Fibroblast of skin of left quadriceps (primary cell): ENCODE measurements at places on chromosomes 2 and 18.

GRCh38 chr2:165144315-165144714 lies 59.5 kb downstream of the SCN3A start:
- DNase-seq: no peak

DNA sequence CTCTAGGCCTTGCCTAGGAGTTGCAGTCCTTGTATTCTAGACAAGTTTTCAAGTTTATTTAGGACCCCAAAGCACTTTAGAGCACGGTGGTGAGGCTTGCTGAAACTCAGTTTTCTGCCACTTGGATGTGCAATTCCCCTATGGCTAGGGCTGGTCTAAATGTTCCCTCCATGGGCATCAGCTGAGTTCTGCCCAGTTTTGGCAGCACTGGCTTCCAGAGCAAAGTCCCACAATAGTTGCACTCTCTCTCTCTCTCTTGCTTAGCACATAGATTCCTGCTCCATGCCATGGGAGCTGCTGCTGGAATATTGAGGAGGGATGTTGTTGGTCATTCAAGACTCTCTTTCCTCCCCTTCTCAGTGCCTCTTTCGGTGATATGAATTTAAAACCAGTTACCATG lies 760.2 kb upstream of the SLC39A10 start:
- no peak for DNase-seq

DNA sequence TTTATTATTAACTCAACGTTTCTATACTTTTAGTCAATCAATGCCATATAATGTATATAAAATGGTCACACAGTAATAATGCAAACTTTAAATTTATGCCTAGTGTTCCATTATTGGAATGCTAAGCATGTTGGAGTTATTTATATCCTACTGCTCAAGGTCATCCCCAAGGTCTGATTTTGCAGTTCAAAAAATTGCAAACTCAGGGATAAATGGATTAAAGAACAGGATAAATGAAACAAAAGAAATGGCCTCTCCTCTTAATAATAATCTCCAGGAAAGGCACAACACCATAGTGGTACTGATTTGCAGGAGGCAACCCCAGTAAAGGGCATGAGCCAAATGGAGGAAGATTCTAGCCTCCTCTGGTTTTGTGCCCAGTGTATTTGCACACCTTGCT lies 436.4 kb downstream of the EPHA4 start:
- no peak for DNase-seq

- DNase-seq: peak; percentile 32
These were observed 40.0 kb downstream of the DNMT3A start for GRCh38 chr2:25301453-25302352.

DNA sequence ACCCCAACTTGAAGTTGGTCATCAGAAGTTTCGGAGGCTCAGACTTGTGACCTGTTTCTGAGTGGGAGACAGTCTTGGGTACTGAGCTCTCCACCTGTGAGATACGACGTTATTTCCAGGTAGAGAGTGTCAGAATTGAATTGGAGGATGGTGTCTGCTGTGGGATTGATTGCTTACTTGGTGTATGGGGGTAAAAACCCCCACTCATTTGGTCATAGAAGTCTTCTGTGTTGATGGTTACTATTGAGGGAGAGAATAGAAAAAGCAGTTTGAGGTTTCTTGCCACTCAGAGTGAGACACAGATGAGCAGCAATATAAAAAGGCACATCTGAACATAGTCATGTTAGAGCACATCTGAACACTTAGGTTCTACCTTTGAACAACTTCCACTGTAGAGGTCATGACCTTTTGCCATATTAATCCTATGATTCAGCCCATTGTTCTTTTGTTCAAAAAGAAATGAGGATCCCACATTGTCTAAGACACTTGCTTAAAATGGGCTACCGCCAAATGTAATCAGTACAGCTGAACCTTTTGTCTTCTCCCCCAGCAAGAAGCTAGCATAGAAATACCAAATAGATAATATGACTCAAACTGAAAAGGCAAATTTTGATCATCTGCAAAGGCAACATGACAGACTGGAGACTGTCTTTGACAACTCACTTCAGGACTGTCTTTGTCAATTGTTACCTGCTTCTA lies 73.3 kb downstream of the NAB1 start:
- DNase-seq: no peak

GRCh38 chr2:69237070-69237670 lies 149.9 kb downstream of the GFPT1 start:
- DNase-seq: no peak

DNA sequence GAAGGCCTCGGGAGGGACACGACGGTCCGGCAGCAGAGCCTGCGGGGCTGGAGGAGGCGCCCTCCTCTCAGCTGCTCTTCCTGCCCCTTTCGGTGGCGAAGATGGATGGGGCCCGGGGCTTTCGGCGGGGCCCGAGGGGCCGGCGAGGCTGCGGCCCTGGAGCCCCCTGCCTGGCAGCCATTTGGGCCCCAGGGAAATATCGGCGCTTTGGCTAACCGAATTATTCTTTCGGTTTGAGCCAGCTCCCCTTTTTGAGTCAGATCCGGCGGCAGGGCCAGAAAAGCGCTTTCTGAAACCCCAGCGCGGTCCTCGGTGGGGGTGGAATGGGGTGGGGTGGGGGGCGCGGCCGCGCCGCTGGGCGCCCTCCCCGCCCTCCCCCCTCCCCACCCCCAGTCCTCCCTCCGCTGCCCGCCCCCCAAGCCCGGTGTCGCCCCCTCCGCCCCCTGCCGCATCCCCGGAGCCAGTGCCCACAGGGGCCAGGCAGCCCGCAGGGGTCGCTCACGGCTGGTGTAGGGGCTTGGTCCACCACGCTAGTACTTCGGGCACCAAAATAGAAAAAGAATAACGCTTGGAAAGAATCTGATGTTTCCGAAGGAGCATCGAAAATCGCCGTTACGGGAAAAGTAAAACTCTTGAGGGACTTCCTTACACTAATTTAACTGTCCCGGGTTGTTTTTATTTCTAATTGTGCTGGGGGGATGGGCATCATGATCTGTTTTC lies 9.1 kb upstream of the ARID5A start:
- DNase-seq: no peak

DNA sequence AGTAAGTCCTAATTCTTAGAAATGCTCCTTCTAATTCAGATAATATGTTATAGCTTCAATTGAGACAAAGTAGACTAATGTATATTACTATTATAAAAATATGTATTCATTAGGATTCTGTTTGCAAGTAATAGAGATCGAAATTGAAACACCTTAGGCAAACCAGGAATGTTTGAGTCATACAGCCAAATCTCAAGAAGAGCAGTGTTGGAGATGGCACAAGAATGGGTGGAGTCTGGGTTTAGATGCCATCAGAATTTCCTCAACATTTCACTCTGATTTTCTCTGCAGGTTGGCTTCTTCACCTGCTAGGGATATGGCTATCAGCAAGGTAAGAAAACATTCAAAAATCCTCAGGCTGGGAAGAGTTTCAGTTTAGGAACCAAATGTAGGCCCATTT lies 405.4 kb downstream of the CCDC85A start:
- DNase-seq: no peak

DNA sequence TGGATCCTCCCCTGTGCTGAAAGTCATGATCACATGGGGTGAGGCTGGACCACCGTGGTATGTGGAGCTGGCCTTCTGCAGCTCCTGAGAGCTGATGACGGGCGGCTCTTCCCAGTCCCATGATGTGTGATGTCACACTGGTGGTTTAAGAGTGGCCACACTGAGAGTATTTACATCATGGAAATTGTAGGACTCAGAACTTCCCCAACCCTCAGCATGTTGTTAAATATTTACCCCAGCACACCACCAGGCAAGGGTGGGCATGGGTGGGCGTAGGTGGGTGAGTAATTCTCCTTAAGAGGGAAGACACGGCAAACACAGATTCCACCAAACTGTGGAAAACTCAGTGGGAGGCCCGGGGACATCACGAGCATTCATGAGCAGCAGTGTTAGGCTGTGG lies 106.8 kb downstream of the ALPK2 start:
- DNase-seq: no peak
